Activated CD4-positive, alpha-beta T cell treated with anti-CD3 and anti-CD28 coated beads, Interleukin-2, amount 10 ng/mL, durations not matched to agents 7 days and 5 days (primary cell): ENCODE measurements at places on chromosomes 1 and 21. TPM values are rescaled to one million over a fixed set of nuclear protein-coding genes. Genes with fewer than 3 reads are reported as not detected.
A peak's percentile ranks its signal among the peaks of the same experiment; 100 is the strongest.

VWA1 gene
- total RNA-seq: 0.10 TPM

GRCh38 chr1:178086294-178086693 is 7.6 kb upstream of the RASAL2 start:
- no peak overlapping the region for H3K4me3 ChIP-seq
- H3K27me3 ChIP-seq: peaks cover 2% of the 10 kb centered on the region
- H3K27ac ChIP-seq: no peak overlapping the region
- no peaks in the 10 kb centered on the region for H3K36me3 ChIP-seq

DNA sequence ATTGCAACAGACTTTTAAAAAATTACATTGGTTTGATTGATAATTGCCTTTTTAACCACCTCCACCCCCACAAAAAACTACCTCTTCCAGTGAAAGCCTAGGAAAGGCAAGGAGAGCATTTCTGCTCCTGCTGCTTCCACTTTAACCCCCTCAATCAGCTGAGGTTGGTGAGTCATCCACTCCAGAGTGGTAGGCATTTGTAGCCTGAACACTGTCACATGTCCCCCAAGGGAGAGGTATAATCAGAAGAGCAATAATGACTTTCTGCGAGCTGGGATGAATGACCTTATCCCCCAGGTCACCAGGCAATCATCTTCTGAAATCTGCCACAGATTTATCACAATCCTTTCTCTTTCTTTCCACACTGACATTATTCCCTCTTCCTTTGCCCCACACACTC is 126.6 kb upstream of the CAMK1G start:
- H3K4me1 ChIP-seq: no peaks in the 10 kb centered on the region
- H3K27me3 ChIP-seq: peaks cover 12% of the 10 kb centered on the region
- H3K27ac ChIP-seq: no peak overlapping the region
- no peaks in the 10 kb centered on the region for H3K36me3 ChIP-seq
- no peak for DNase-seq
- no peak overlapping the region for H3K4me3 ChIP-seq

- no peaks in the 10 kb centered on the region for H3K27me3 ChIP-seq
- no peaks in the 10 kb centered on the region for H3K4me1 ChIP-seq
- no peak for DNase-seq
- peak overlapping the region; percentile 6 for H3K27ac ChIP-seq
Observed at GRCh38 chr1:53592521-53592982, 133.4 kb downstream of the DMRTB1 start.

GRCh38 chr1:215421744-215422143 is 145.4 kb upstream of the KCTD3 start:
- no peaks in the 10 kb centered on the region for H3K36me3 ChIP-seq
- no peak for DNase-seq
- no peak overlapping the region for H3K4me3 ChIP-seq
- H3K4me1 ChIP-seq: no peaks in the 10 kb centered on the region
